Activated T-cell treated with anti-CD3 and anti-CD28 coated beads for 24 hours (primary cell): ENCODE measurements at places on chromosomes 2 and 18.
A peak's percentile ranks its signal among the peaks of the same experiment; 100 is the strongest.

DNA sequence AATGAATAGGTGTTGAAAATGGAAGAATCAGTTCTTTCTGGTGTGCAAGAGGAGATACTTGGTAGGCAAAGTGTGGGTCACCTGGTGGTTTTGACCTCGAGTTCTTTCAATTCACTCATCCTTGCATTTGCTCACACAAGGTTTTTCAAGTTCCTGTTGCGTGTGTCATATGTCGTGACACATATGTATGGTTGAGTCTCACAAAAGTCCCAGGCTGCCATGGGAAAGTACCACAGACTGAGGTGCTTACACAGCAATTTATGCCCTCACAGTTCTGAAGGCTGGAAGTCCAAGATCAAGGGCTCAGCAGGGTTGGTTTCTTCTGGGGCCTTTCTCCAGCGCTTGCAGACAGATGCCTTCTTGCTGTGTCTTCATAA is 64.4 kb downstream of the NCK2 start:
- peak; percentile 48 for DNase-seq

- no peak for DNase-seq
These were observed 414.2 kb upstream of the CHAC2 start for GRCh38 chr2:53353135-53354114.

GRCh38 chr2:124975224-124975623 is 950.1 kb downstream of the CNTNAP5 start:
- no peak for DNase-seq

- DNase-seq = no peak
These were observed 497.6 kb upstream of the KLHL29 start for GRCh38 chr2:22887426-22887825.

GRCh38 chr2:28273751-28274150 is 118.9 kb upstream of the FOSL2 start:
- no peak for DNase-seq

DNA sequence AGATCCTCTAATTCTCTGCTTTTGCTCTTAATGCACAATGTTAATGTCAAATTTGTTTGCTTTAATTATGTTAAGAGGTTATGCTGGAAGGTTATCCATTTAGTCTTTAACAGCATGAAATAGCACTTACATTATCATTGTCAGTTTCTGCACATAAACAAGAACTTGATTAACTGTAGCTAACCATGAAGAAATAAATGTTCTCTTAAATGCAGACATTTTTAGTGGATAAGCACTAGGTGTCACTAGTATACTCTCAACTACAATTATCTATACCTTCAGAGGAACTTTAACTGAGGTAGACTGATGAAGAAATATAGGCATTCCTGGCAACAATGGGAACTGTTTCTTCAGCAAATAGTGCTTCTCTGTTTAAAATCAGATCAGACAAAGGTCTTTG is 178.8 kb upstream of the CHST9 start:
- DNase-seq = no peak
